ENCODE measurements at places on chromosomes 16 and 17.
A peak's percentile ranks its signal among the peaks of the same experiment; 100 is the strongest.

DNA sequence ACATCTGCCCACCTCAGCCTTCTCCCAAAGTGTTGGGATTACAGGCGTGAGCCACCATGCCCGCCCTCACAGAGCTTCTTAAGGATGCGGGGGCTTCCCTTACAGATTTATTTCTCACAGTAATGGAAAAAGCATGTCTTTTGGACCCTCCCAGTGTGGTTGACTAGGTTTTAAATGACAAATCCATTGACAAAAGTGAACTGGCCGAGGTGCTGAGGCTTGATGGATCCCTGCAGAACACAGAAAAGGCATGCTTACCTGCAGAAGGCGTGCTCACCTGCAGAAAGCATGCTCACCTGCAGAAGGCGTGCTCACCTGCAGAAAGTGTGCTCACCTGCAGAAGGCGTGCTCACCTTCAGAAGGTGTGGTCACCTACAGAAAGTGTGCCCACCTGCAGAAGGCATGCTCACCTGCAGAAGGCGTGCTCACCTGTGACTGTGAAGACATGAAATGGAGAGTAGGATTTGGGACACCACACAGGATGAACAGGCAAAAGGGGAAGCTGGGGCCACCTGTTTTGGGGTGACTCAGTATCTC is 15.1 kb upstream of the BBS2 start:
- no peak for DNase-seq

- DNase-seq = no peak
These were observed 7.1 kb downstream of the ZFHX3 start for GRCh38 chr16:73040735-73041402.

DNA sequence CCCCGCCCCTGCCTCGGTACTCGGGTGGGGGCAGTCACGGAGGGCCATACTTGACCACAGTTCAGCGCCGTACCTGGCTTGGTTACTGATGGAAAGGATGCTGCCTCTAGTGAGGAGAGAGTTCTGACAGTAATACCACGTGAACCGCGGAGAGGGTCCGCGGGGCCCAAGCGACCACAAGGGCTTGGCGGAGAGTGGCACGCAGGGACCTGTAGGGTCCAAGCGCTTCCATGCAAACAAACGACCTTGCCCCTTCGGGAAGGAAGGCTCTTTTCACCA is 9.2 kb downstream of the KDM6B start:
- DNase-seq = no peak

- no peak for DNase-seq
These were observed 10.4 kb downstream of the BANP start for GRCh38 chr16:87961623-87962022.

GRCh38 chr16:17273142-17273561 is 197.6 kb downstream of the XYLT1 start:
- no peak for DNase-seq

DNA sequence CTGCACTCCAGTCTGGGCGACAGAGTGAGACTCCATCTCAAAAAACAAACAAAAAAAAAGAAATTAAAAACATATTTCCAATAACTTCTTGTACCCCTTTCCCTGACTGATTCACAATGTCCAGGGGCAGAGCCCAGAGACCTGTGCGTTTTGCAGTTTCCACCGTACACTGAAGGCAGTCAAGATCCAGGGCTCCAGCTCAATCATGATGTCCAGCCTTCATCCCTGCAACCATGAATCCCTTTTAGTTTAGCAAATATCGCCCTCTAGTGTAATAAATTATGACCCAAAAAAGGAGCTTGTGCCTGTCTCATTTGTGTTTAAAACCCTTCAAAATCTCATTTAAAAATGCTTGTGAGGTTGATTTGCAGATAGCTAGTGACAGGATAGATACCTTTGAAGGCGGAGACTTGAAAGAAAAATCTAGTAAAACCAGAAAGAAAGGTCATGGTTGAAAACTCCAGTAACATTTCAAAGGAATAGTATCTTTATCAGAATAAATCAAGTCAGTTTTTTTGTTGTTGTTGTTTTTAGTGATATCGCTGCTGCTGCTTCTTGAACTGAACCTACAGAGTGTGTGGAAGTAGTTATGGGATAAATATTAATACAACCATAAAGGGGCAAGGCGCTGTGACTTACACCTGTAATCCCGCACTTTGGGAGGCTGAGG is 3.7 kb upstream of the ERN1 start:
- peak; percentile 64 for DNase-seq
